ENCODE measurements at places on chromosomes 6 and 20.

DNA sequence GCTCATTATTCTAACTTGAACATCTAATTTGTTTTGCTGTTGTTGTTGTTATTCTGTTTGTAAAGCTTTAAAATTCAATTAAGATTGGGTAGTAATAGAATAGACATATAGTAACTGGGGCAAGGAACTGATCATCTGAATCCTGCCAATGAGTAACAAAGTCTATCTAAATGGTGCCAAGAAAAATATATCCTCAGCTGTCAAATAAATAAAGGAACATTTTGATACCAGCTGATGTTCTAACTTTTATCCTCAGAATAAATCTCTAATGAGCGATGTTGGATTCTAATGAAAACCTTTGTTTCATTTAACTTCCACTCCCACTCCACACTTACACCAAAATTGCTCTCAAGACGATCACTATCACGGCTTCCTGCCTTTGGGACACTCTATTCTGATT is 210.9 kb downstream of the TINAG start:
- no peak for DNase-seq

DNA sequence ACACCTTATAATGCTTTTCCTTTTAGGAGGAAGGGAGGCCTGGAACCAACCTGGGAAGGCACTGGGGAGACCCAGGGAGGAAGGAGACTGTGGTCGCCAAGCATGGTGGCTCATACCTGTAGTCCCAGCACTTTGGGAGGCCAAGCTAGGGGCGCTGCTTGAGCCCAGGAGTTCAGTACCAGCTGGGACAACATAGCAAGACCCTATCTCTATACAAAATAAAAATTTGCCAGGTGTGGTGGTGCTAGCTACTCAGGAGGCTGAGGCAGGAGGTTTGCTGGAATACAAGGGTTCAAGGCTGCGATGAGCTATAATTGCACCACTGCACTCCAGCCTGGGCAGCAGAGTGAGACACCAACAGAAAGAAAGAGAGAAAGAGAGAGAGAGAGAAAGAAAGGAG is 36.2 kb downstream of the PPP1R14C start:
- DNase-seq = no peak

DNA sequence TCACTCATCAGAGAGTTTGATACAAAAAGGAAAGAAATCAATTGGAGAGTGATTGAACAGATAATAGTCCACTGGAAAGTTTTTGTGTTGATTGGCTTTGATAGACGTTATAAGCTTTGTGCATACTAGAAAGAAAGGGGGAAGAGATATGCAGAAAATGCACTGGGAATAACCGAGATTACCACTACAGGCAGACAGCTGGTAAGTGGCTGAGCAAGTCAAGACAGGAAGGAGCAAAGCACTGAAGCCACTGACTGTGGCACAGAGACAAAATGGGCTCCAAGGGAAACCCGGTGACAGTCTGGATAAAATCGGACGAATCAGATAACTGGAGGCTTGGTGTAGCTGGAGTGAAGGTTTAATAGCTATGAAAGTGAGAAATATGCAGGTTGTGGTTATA is 209.0 kb downstream of the SIM1 start:
- no peak for DNase-seq

GRCh38 chr6:117448732-117449485 is 23.2 kb upstream of the ROS1 start:
- no peak for DNase-seq

GRCh38 chr6:14035071-14035847 is 82.3 kb upstream of the CD83 start:
- DNase-seq = no peak

DNA sequence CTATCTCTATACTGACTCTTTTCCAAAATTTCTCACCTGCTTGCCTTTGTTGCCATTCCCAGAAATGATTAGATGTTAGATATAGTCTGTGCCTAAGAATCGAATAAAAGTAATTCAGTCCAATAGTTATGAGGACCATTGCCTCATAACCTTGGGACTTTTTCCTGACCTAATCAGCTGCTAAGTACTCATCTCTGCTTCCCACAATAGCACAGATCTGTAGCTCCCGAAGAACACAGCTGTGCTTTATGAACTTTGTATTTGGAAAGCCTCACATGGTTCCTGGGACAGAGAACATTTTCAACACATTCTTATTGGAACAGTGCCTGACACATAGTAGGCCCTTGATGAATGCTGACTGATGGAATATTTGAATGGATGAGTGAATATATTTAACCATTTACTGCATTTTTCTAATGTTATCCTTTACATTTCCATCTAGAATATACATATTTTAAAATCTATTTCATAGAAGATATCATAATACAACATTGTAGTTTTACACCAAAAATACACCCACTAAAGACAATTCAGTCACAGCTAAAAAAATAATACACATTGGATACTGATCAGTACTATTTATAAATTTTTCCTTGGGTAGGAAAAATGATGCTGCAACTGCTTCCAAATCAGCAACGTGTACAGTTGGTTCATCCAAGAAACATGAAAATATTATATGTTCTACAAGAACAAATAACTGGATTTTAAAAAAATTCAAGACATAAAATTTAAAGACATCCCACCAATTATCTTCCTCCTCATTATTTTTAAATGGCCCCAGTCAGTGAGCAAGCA is 53.9 kb downstream of the HS3ST5 start:
- DNase-seq = peak; percentile 81

GRCh38 chr6:39876826-39877225 is 57.4 kb downstream of the MOCS1 start:
- DNase-seq = no peak

- DNase-seq = no peak
These were observed 30.6 kb downstream of the THBS2 start for GRCh38 chr6:169223006-169223405.

GRCh38 chr6:149028767-149029405 is 282.1 kb downstream of the UST start:
- DNase-seq = peak; percentile 96

GRCh38 chr6:107644513-107644912 is 154.6 kb downstream of the SOBP start:
- DNase-seq = no peak

GRCh38 chr6:88499845-88500699 is 333.9 kb upstream of the CNR1 start:
- DNase-seq = no peak

- DNase-seq = no peak
These were observed 29.9 kb downstream of the BCAS1 start for GRCh38 chr20:54040531-54040930.

DNA sequence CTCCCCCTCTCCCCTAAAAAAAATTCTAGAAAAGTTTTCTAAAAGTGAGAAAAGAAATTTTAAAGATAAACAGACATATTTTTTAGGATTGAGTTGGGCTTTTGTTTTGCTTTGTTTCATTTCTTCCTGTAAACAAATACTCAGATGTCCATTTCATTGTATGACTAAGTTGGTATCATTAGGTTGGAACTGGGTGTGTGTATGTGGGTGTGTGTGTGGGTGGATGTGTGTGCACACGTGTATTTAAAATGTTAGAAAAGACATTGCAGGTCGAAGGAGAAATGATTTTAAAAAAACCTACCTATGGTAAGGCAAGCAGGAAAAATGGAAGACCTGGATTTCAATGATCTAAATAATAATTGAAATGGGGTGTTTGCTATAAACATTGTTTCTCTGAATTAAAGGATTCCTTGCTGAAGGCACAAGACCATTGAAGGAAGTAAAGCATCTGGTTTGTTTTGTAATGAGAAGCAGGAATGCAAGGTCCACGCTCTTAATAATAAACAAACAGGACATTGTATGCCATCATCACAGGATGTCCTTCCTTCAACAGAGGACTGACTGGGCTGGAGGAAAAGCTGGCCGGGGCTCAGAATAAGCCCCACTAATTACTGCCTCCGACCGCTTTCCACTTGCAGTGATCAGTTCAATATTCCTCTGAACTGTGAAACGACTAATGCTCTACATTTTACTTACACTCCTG is 996 bp upstream of the PRDM1 start:
- DNase-seq = no peak

GRCh38 chr20:20275636-20276035 is 92.3 kb upstream of the INSM1 start:
- DNase-seq = no peak

DNA sequence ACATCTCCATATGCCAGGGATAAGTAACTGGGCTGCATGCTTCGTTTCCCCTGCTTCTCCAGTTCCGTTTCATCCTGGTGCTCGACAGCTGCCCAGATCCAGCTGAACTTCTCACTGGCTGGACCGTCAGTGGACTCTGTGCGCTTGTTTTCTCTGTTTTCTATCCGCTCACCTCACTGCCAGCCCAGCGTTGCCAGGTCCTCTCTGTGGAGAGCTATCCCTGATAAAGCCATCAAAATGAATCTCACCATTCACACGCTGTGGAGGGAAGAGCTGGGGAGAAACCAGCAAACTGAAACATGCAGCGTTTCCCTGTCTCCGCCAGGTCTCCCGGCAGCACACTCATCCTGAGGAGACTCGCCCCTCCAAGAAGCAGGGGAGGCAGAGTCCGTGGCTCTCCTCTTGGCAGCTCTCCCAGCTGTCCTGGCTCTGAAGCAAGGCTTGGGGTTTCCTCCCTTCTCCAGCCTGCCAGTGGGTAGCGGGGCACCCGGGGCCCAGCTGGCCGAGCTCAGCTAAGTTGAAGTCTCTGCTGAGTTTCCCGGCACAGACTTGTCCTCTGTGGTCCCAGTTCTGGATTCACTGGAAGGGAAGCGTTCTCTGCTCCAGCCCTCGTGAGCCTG is 160.9 kb downstream of the DTNBP1 start:
- DNase-seq = peak; percentile 59

- no peak for DNase-seq
These were observed 1019.3 kb upstream of the ADGRB3 start for GRCh38 chr6:67615796-67616195.

DNA sequence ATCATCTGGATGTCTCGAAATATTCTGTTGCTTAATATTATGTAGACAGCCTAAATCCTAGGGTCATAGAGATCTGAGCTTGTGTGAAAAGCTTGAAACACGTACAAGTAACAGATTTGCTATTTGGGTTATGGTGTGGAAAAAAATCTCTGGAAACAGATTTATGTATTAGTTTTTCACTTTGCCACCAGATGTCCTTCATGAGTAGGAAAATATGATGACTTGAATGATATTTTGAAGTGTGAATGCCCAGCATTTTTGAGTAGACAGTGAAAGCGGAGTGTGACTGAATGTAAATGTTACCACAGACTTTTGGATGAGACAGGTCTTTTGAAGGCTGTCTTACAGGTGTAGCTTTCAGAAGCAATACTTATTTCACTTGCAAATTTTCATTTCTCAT is 4.2 kb upstream of the BMP6 start:
- DNase-seq = peak; percentile 20

DNA sequence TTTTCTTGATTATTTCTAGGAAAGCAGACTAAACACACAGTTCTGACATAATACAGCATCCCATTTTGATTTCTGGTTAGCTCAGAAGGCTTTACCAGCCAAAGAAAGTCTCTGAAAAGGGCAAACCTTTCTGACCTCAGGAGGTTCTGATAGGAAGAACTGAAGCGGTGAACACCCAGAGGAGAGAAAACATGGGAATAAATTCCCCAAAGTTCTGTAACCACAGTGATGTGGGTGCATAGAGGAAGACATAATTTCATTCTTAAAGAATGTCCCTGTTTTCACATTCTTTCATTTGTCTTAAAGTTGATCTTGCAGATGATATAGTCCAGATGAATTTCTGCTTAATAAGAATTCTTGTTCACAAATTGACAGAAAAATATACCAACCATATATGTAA is 60.3 kb downstream of the RSPO3 start:
- DNase-seq = no peak

- peak; percentile 3 for DNase-seq
These were observed 388.0 kb downstream of the GJA1 start for GRCh38 chr6:121823437-121823851.

GRCh38 chr6:125866433-125866832 is 75.7 kb downstream of the NCOA7 start:
- DNase-seq = no peak

- DNase-seq = no peak
These were observed 206.0 kb downstream of the EYS start for GRCh38 chr6:65501045-65501444.

- peak; percentile 91 for DNase-seq
These were observed 1.3 kb upstream of the NDUFAF4 start for GRCh38 chr6:96899019-96899418.

GRCh38 chr20:22776369-22776768 is 192.0 kb upstream of the FOXA2 start:
- DNase-seq = no peak

DNA sequence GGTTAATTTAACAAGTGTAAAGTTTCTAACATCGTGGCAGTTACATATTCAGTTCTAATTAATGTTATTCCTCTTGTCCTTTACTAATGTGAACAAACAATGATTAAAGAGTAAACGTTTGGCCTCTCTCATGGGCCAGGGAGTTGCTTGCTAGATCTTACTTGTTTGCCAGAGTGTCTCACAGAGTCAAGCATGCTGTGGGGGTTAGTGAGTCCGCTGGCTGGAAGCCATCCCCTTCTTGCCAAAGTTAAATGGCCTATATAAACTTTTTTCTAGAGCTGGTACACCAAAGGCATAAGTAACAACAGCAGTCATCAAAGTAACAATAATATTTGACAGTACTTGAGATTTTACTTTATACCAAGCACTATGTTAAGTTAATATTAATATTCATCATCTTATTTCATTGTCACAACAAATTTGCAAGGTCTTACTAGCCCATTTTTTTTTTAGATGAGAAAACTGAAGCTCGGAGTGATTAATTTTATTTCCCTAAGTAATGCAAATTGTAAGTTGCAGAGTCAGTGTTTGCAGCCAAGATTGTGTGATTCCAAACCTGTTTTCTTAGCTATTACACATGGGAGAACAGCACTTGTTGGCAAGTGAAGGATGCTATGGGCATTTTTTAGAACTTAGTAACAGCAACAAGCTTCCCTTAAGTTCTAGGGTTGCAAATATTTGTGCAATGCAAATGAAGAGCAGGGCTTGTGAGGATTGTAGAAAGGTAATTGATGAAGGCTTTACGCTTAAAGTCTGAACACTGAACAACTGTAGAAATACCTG is 224.5 kb downstream of the RFPL4B start:
- DNase-seq = peak; percentile 57

GRCh38 chr6:36788768-36789167 is 50.5 kb downstream of the CPNE5 start:
- DNase-seq = no peak

GRCh38 chr6:102742754-102743356 is 1349.3 kb downstream of the GRIK2 start:
- DNase-seq = no peak
